Psoas muscle (tissue), 8 donors: ENCODE measurements at places on chromosomes 3 and 15.

DNA sequence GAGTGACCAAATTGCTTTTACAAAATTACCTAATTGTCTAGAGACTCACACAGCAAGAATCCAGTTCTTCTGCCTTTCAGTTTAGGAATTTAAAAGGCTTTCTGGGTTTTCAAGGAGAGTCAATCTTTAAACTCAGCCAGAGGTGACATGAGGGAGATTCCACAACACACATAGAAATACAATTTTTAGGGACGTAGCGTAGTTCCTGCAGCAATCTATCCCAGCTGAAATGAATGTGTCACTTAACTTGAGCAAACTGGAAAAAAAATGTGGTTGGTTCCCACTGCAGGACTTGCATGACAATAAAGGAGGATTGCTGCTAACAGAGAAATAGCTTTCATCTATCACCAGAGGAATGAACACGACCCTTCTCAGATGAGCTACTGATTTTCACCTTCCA lies 269.7 kb downstream of the OTOL1 start:
- no peak for DNase-seq

GRCh38 chr3:72830452-72831223 lies 17.6 kb downstream of the SHQ1 start:
- no peak for DNase-seq

- no peak for DNase-seq
These were observed 88.2 kb upstream of the NTRK3 start for GRCh38 chr15:88344786-88345185.

DNA sequence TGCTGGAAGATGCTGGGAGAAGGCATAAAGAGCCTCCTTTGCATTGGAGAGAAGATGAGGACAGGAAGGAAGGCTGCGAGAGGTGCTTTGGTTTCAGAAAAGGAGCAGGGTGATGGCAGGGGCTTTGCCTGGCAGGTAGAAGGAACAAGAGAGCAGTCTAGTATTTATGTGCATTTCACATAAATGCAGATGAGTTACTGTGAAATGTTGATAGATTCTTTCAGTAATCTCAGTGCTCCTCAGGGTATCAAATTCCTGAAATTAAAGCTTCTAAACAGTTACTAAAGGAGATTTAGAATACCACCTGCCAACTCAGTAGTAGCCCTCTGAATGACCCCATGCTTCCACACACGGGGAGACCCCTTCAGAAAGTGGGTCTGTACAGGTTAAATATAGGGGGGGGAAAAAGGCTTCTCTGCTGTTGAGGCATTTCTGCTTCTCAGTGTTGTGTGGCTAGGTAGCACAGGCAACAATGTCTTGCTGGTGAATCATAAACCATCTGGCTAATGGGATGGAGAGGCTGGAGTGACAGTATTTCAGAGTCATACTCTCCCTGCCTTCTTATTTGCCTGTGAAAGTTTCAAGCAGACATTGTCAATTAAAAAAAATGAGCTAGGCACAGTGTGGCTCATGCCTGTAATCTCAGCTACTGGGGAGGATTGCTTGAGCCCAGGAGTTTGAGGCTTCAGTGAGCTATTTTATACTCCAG lies 14.3 kb upstream of the FBXL22 start:
- DNase-seq = no peak

GRCh38 chr3:49940667-49941249 lies 808 bp downstream of the RBM6 start:
- DNase-seq = no peak

DNA sequence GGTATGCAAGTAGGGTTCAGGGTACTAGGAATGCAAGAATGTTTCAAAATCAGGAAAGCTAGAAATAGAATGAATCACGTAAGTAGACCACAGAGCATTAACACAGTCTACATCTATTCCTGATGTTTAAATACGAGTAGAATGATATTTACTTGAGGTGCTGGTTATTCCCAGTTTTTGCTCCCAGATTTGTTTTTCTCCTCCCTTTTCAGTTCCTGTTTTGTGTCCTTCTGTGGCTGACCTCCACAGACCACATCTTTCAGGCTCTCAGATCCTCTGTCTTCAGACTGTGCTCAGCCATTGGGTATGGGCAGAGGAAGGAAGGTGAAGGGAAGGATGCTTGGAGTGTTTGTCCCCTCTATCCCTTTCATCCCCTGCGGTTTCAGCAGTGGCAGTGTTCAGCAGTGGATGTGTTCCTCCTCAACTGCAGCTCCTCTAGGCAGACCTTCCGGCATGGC lies 276.6 kb downstream of the ZNF621 start:
- DNase-seq = no peak

GRCh38 chr15:31149987-31150386 lies 48.5 kb upstream of the TRPM1 start:
- no peak for DNase-seq

GRCh38 chr15:80906159-80906766 lies 83.4 kb downstream of the MESD start:
- DNase-seq = peak; percentile 57

- DNase-seq = no peak
These were observed 50.2 kb upstream of the SI start for GRCh38 chr3:165128544-165128943.

GRCh38 chr3:80785475-80785874 lies 976.0 kb downstream of the GBE1 start:
- DNase-seq = no peak

DNA sequence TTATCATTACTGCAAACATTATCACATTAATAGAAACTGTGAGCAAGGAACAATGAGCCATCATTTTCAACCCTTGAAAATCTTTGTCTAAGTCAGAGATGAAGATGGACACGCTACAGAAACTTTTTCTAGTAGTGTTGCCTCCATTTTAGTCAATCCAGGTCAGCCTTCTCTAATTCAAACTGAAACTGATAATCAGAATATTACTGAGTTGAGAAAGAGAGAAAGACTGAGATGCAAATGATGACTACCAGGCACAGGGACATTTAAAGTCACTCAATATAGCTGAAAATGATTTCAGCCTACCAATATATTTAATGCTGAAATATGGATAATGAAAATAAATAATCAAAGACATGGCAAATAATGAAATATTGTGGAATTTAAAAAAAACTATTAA lies 261.4 kb downstream of the GBE1 start:
- no peak for DNase-seq

DNA sequence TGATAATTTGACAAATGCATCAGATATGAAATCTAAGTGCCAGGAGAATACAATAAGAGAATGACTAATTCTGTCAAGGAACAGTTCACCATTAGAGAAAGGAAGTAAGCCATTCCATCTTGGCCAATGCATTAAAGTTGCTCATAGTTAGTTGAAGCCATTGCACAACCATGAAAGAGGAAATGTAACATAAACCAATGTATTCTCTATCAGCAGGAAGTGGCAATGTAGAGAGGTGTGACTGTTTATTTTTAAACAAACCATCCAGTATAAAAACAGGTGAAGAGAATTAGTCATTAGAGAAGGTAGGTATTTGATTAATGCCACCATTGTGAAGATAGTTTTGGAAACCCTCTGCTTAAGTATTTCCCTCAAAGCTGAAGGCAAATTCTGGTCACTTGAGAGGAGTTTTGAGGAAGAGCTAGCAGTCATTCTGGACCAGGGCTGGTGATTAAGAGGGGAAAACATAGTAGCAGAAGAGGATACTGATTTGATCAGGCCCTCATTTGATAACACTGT lies 10.7 kb upstream of the ANXA2 start:
- no peak for DNase-seq

DNA sequence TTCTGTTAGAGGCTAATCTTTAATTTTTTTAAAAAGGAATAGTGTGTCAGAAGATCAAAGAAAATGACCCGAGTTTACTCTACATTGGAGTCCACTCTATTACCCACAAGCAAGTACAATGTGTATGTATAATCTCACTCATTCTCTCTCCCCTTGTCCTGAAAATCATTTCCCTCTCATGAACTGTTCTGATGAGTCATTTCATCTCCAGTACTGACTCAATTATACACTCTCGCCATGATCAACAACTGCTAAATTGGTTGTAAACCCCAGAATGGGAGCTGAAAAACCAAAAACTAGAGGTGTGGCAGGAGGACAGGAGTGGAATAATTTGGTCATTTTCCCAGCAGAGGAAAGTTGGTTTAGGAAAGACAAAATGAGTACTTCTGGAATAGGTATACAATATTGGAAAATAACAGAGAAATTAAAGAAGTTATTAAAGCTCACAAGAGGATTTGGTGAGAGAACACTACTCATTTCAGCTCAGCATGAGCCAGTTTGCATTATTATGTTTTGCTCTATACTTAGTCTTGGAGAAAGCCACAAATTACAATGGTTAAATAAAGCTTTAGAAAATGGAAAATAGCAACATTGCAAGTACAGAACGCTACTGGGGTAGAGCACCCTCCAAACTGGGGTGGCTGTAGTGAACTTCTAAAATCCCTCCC lies 144.3 kb upstream of the PFN2 start:
- no peak for DNase-seq

DNA sequence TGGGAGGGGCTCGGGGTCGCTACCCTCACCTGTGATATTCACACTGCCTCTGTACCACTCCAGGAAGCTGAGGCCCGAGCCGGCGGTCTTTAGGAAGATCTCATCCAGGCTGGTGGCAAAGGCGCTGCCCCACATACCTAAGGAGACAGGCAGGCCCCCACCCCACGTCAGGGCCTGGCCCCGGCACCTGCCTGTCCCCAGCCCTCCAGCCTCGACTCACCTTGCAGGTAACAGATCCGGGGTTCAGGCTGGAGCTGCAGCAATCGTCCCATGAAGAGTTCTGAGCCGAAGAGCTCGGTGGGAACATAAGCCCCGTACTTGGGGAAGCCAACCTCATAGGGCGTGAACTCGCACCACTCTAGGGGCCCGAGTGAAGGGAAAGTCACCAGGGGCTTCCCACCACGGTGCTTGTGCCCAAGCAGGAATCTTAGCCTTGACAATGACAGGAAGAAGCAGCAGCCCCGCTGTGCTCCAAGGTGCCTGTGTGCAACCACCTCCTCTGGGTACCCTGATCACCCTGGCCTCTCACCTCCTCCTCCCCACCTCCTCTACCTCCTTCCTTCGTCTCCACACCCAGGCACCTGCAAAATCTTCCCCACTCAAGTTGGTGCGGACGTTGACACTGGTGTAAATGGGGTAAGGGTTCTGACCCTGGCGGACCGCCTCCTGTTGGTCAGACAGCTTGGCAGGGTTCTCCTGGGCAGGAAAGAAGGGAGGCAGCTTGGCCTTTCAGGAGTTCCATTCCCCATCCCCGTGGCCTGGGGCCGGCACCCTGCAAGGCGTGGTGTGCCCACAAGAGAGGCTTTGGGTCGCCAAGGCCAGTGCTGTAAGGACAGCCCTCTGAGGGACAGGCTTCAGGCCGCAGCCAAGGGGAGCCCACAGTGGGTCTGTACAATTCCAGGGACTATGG lies 10.6 kb downstream of the PLA2G4F start:
- no peak for DNase-seq

GRCh38 chr3:88101142-88101541 lies 42.1 kb downstream of the ZNF654 start:
- DNase-seq = no peak

- DNase-seq = no peak
These were observed 32.2 kb upstream of the CDCP1 start for GRCh38 chr3:45178183-45179023.

DNA sequence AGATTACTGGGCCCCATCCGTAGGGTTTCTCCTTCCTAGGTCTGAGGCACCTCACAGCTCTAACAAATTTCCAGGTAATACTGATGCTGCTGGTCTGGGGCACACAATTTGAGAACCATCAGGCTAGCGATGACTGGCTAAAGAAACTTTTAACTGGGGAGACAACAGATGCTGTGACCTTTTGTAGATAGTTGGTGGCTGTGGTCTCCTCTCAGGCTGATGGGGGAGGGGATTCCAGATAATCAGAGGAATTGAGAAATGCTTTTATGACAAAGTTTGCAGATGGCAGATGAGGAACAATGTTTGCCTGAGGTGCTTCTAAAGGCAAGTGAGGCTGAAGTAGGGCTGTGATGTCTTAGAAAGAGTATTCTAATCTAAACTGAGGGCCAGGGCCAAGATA lies 13.8 kb upstream of the CCR9 start:
- DNase-seq = no peak

DNA sequence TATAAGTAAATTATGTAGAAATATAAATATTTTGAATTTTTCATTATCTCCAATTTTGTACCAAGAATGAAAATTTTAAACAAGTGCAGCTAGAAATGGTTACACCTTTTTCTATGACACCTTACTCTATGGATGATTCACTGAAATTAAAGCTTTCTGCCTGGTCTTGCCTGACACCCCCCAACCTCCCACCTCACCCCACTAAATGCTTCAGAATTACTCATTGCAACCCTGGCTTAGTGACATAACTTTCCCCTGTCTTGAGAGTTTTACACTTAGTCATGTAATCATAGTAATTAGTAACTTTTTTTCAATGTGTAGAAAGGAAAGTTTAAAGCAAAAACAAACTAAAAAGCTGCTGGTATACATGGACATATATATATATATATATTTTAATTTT lies 42.0 kb upstream of the MEIS2 start:
- no peak for DNase-seq

- DNase-seq = peak; percentile 77
These were observed 2.4 kb downstream of the TSC22D2 start for GRCh38 chr3:150410311-150411105.
